ENCODE measurements at places on chromosomes 4 and X.

- no peak for DNase-seq
Measured at GRCh38 chrX:20285511-20285910, 18.8 kb upstream of the RPS6KA3 start.

- no peak for DNase-seq
Measured at GRCh38 chr4:20997886-20998285, 297.6 kb downstream of the PACRGL start.

- no peak for DNase-seq
Measured at GRCh38 chr4:54843946-54844345, 186.2 kb downstream of the KIT start.

DNA sequence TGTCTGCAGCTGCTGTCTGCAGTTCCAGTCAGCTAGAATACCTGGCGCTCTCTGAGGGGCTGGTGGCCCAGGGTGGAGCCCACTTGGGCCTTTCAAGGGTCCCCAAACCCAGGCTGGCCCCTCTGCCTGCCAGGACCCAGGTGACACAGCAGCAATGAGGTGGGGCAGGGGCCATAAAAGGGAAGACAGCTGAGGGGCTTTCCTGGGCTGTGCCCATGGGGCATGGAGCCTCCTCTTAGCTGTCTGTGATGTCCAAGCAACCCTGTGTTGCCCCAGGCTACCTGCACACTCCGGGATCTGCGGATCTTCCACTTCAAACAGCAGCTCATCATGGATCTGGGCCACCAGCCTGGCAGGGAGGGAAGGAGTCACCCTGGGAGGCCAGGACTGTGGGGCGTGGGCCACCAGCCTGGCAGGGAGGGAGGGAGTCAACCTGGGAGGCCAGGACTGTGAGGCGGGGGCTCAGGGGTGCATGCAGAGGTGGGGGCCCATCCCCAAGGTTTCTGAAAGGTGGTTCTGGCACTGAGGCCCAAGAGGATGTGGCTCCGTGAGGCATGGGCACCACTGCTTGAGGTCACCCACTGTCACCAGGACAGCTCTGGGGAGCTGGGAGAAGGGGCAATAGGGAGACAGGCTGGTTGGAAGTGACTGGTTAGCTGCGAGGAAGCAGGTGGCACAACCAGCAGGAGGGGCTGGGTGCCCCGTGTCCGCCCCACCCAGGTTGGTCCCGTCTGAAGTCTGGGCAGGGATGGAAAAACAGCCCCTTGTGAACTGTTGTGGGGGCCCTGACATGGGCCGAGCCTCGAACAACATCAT lies 16.3 kb downstream of the NAT8L start:
- no peak for DNase-seq

DNA sequence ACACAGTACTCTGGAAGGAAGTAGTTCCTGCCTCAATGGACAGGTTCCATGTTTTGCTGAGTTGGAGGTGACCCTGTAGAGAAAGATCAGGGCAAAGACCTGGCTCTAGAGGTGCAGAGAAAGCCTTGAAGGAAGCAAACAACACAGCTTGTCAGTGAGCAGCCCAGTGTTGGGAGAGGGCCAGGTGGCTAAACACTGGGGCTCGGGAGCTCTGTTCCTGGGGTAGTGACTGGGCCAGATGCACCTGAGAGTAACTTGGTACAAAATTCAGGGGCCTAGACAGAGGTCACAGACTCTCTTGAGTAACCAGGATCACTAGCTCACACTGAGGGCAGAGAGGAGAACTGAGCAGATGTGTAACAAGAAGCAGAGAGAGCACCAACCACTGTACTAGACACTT lies 138.4 kb upstream of the NALF2 start:
- no peak for DNase-seq

DNA sequence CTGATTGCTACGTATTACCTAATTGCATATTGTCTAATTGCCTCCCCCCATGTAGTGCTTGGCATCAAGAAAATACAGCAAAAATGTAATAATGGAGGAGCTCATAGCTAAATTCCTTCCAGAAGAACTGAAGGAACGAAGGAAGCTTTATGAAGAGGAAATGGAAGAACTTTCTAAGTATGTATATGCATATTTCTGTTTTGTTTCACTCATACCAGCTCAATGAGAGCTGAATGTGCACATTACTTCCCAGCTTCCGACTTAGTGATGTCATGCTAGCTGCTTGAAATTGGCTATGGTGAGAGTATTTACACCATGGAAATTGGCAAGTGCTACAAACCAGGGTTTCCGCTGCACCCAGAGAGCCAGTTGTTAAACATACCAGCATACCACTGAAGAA lies 34.7 kb downstream of the LONRF3 start:
- DNase-seq: no peak

DNA sequence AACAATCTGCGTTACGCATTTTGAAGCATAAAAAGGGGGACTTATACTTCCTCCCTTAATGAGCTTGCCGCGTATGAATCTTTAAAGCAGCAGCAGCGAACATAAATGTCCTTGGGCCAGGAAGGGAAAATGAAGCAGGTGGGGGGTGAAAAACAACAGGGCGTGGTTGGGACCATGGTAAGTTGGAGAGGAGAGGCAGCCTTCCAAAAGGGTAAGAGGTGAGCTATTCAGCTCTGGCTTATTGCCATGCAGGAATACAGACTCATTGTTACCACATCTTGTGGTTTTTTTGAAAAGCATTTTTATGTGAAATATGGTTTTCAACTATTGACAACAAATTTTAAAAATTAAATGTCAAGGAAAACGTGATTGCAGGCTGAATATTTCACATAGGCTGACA lies 710.7 kb upstream of the FAM241A start:
- no peak for DNase-seq

GRCh38 chrX:153609917-153610835 lies 11.2 kb upstream of the CCNQ start:
- peak; percentile 69 for DNase-seq

DNA sequence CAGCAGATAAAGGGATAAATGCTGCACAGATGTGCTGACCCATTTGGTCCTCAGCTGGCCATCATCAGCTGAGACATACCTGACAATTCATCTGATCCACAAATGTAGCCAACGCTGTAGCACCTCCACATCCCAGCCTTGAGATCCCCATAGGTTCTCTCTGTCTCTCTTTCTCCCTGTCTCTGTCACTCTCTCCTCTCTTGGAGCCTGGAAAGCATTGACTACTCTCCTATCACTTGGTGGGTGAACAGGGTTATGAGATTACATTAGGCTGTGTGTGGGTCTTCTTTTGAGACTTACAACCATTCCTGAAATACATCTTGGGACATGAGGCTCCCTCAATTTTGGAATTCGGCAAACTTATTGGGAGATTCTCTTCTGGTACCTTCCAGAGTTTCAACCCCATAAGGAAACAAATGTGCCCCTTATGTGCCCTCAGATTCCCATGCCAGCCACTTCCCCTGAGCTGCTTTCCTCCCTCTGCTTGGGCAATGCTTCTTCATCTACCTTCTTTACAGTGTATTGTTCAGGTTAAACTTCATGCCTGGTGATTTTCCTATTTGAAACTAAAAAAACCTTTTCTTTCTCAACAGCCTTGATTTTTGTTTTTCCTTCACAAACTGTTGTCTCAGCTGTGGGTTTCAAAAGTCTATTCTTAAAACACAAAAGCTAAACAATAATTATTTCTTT lies 29.1 kb upstream of the FGF2 start:
- no peak for DNase-seq

- DNase-seq: no peak
Measured at GRCh38 chr4:55503169-55503568, 43.5 kb downstream of the CLOCK start.

GRCh38 chrX:132365490-132365889 lies 123.3 kb downstream of the MBNL3 start:
- no peak for DNase-seq

- DNase-seq: no peak
Measured at GRCh38 chr4:159013692-159014091, 89.2 kb upstream of the RAPGEF2 start.

- no peak for DNase-seq
Measured at GRCh38 chr4:122636697-122637096, 15.8 kb upstream of the IL21 start.

- DNase-seq: no peak
Measured at GRCh38 chr4:108352664-108353308, 184.1 kb upstream of the LEF1 start.

DNA sequence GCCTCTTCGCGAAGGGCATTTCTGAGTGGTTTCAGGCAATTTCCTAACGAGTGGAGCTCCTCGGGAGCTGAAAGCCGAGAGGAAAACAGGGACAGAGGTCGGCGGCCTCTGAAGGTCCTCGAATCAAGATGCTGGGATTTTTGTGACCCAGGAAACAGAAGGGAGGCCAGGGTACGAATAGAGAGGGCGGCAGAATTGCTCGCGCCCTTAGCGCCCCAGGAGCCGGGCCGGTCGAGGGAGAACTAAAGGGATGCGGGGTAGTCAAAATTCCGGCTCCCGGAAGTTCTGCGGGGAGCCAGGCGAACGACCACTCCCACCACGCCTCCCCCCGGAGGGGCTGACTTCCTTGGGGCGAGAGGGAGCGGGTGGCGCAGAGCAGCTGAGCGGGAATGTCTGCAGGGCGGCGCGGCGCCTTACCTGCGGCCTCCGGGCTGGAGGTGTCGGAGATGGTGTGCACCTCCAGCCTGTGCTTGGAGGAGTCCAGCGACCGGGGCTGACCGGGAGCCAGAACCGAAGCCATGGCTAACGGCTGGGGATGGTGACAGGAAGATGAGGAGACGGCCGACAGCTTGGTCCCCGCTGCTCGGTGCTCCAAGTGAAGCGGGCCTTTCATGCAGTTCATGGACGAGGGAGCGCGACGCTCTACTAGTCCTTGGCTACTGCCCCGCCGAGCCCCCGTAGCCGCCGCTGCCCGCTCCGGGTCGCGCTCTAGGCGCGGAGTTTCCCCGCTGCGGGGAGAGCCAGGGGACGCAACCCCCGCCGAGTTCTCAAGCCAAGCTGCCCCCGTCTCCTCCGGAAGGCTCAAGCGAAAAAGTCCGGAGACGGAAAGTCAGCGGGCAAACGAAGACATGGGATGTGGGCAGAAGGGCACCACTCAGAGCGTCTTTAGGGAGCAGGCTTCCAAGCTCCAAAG lies 782 bp downstream of the PITX2 start:
- no peak for DNase-seq

DNA sequence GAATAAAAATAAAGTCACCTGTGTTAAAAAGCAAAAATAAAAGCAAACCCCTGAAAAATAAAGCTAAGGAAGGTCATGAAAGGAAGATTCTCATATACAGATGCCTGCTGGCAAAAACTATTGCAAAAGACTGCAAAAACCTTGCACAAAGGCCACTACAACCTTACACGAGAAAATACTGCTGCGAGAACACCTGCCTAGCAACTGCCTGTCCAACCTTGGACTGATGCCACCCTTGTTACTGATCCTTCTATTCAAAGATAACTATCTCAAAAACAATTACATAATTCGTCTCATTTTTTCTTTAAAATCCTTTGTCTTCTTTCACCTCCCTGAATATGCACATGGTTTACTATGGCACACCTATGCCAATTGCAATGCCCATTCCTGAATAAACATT lies 49.6 kb downstream of the SLC2A9 start:
- DNase-seq: no peak

DNA sequence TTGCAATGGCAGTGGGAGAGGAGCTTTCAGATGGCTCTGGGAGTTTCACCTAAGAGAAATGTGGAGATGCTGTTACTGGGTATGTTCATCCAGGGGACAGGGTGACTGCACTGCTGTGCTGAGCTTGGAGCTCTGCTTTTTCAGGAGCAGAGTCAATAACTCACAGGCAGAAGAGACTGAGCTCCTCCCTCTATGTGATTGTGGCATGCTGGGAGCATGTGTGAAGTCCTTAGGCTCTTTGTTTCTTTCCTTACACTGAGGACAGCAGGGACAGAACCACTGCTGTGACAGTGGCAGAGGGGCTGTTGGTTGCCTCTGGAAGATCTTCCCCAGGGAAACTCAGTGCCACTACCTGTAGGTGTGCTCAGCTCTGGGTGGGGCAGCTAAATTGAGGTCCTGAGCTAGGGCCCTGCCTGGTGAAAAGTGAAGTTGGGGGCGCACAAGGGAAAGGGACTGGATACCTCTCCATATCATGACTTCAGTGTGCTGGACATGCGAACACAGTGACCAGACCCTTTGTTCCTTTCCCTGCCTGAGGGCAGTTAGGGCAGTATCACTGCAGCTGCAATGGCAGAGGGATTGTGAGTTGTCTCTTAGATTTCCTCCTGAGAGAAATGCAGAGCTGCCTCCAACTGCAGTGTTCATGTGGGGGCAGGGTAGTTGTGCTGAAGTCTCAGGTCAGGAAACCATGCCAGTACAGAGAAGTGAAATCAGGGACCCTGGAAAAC lies 156.7 kb downstream of the TENT5D start:
- no peak for DNase-seq

DNA sequence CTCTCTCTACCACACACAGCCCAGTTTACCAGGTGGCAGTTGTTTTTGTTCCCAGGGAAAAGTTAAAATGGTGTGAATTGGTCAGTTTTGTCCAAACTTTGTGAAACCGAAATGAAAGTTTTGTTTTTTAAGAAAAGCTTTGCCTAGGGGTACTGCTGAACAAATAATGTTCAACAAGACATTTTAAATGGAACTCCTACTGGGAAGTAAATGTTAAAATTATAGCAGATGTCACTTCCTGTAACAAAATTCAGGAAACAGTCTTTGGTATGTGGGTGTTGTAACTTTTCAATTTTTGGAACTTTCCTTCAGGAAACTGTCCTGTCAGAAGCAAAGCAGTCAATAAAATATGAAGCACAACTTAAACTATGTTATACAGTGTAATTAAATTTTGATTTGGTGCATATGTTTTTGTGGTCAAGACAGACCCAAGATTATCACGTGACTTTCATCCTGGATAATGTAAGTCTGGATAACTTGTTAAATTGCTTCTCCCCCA lies 79.5 kb downstream of the AFF1 start:
- DNase-seq: no peak

- no peak for DNase-seq
Measured at GRCh38 chrX:131841496-131842437, 181.3 kb upstream of the STK26 start.

DNA sequence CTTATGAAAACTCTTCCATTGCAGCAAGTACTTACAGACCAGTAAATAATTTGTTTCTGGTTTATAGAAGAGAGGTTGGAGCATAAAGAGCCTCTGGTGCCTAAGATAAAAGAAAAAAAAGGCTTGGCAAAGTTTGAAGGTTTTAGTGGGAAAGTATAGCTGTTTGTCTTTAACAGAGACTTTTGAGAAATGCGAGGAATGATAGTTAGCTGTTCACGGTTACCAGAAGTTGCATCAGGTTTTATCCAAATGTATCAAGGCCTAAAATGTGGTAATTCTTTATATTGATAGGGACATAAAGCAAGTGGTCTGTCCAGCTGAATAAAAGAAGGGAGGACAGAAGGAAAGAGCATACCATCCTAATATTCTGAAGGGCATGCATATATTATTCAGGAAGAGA lies 29.3 kb downstream of the RAP1GDS1 start:
- DNase-seq: no peak

DNA sequence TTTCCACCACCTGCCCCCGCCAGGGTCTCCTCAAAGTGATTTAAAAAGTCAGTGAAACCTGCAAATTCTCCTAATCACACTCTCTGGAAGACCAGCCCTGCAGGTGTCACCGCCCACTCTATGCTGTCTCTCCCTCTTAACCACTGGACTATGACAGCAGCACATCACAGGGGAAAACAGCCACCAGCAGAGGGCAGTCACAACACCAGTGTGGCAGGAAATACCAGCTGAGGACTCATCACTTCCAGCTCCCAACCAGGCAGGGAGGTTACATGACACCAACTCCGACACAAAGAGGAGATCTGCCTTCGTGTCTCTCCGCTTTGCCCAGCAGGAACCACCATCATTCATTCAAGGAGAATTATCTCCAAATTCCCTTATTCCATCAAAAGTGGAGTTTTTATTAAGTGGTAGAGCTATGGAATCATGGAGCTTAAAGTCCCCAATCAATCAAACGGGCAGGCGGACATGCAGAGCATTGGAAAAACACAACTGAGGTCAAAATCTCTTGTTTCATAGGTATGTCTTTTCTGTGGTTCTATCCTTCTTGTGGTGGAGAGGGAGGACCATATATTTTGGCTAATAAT lies 91.3 kb downstream of the NSUN7 start:
- DNase-seq: peak; percentile 41
